CD4-positive, alpha-beta T cell treated with Interleukin-6 for 4 hours (primary cell): ENCODE measurements at places on chromosomes 5 and 9.

GRCh38 chr5:127820910-127821553 lies 117.8 kb downstream of the CCDC192 start:
- no peak for DNase-seq

DNA sequence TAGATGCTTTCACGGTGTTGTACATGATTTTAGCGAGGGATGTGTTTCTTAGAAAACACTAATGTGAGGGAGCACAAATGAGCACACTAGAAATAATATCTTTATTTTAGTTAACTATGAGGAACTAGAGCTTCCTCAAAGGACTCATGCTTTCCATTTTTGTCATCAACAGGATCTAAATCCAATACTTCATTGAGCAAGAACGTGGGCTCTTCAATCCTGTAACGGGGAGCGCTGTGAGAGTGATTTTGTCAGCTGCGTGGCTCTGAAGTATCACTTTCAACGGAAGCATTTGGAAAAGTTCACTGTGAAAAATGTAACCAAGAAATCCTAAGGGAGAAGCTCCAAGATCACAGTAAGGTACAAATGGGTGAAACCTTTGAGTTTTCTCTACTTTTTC lies 93.2 kb downstream of the LIX1 start:
- DNase-seq, result no peak

GRCh38 chr5:135100431-135100830 lies 66.4 kb upstream of the PITX1 start:
- no peak for DNase-seq

DNA sequence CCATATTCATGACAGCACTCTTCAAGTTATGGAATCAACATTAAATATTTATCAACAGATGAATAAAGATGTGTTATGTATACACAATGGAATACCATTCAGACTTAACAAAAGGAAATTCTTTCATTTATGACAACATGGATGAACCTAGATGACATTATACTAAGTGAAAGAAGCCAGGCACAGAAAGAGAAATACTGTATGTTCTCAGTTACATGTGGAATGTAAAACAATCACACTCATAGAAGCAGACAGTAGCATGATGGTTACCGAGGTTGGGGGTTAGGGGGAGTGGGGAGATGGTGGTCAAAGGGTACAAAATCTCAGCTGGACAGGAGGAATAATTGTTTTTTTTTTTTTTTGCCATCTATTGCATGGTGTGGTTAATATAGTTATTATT lies 431.9 kb downstream of the DMAC1 start:
- DNase-seq, result no peak

DNA sequence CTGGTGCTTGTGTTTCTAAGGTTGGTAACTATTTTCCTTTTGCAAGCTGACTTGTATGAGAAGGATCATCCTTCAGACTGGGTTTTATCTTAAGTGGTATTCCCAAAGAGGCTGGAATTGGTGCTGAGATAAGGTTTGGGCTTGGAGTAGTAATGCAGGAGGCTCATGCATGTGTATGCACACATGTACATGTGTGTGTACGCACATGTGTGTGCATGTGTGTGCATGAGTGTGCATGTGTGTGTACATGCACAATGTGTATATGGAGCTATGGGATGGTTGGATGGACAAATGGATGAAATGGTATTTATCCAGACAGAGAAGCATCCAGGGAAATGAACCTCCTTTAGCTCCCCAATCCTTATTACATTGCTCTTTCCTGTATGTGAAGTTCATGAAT lies 142.6 kb downstream of the CARTPT start:
- no peak for DNase-seq

DNA sequence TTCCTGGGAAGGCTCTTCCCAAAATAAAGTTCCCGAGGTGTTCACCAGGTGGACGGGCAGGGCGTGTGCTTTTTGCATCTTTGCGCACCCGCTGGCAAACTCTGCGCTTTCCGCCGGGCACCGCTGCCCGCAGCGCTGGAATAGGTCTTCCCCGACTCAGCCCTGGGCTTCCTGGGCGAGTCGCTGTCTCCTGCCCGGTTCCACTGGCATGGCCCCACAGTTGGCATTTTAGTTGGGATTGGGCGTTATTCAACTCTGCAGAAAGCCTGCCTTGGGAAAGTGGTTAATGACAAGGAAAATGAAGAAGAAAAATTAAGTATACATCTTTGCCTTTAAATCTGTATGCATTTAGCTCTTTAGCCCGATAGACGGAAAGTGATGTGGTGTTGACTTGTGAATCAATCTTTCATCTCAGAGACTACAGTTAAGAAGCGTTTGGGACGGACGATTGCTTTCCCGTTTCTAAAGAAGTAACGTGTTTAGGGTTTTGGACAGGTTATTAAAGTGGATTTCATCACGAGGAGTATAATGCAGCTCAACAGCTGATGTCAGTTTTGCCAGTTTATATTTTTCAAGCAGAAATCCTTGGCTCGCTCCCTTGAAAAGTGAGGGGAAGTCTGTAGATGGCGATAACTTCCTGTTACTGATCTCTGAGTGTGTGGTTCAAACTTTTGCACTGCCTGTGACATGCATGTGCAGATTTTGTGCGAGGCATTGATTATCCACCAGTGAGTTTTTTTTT lies 946 bp downstream of the ADCY2 start:
- DNase-seq, result no peak

GRCh38 chr5:170312666-170313065 lies 15.1 kb upstream of the LCP2 start:
- peak; percentile 78 for DNase-seq

GRCh38 chr5:112795944-112796678 lies 58.4 kb downstream of the APC start:
- DNase-seq, result no peak

GRCh38 chr5:78632467-78632866 lies 16.1 kb downstream of the LHFPL2 start:
- no peak for DNase-seq

DNA sequence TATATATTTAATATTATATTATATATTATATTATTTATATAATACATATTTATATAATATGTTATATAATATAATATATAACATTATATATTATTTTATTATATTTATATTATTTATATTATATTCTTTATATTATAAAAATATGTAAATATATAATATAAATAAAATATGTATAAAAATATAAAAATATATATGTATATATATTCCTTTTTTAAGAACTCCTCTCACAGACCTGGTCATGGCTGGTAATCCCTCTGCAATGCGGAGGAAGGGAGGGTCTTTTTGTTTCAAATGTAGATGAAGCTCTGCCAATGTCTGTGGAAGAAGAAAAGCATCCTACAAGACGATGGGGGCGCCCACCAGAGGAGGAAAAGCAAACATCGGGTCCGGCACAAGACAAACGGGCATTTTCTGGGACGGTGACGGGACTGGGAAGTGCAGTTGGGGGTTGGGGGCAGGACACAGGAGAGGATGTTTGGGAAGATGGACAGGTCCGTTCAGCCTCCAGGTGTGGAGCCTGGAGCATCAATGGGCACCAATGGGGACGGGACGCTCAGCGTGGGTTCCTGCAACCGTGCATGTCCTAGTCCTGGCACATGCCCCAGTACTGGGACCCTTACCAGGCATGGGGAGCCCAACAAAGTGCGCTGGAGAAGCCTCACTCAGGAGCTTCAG lies 194.0 kb downstream of the IRX1 start:
- DNase-seq, result no peak

- no peak for DNase-seq
Measured at GRCh38 chr9:93288341-93288740, 104.4 kb downstream of the WNK2 start.

GRCh38 chr5:179732918-179733771 lies 523 bp downstream of the MAML1 start:
- peak; percentile 51 for DNase-seq

GRCh38 chr5:6601271-6601670 lies 31.6 kb downstream of the NSUN2 start:
- no peak for DNase-seq

GRCh38 chr9:127796225-127796813 lies 6.4 kb upstream of the FPGS start:
- DNase-seq, result no peak

DNA sequence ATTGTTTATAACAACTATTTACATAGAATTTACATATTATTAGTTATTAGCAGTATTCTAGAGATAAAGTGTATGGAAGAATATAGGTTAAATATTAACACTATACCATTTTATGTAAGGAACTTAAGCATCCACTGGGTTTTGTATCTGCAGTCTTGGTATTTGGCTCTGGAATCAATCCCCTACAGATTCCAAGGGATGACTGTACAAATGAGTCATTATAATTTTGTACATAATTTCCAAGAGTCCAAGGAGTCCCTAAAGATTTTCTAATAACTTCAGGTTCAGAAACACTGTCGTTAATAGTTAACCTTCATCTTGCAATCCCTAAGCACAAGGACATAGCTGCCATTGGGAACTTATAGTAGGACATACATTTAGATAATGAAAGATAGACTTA lies 254.8 kb upstream of the PDE4D start:
- no peak for DNase-seq

- no peak for DNase-seq
Measured at GRCh38 chr9:135887021-135887507, 20.3 kb downstream of the CAMSAP1 start.

DNA sequence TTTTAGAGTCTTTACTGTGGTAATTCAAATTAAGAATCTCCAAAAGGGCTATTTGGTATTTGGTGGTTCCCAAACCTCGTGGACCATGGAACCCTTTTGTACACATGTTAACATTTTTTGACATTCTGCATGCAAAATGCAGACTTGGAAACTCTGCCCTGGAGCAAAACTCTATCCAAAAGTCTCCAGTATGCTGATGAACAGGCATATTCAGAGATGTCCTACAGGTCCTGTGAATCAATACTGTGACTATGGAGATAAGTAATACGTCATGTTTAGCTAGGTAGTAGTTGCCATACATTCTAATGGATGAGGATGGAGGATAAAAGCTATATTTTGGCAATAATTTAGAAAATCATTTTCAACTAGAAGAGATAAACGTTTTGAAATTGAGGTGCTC lies 218.1 kb downstream of the SMARCA2 start:
- DNase-seq, result no peak

DNA sequence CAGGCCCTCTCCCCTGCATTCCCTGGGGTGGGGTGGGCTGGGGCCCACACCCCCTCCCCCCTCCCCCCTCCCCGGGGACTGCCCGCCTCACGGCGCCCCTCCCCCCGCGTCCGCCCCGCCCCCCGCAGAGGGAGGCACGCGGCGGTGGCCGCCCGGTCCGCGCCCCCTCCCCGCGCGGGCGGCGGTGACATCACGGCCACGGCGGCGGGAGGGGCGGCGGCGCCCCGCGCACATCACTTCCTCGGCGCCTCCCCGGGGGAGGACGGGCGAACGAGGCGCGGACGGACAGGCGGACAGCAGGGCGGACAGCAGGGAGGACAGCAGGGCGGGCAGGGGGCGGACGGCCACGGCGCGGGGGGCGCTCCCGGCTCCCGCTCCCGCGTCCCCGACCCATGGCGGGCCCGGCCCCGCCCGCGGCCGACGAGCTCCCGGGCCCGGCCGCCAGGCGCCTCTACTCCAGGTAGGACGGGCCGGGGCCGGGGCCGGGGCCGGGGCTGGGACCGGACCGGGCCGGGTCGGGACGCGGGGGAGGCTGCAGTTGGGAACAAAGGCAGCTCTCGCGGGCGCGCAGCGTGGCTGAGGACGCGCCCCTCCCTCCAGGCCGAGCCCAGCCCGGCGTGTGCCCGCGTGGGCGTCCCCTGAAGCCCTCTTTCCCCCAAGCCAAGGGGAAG lies at the start of gene GPSM1:
Gene GPSM1 (plus strand): TSS at position 236 of the 671 bp plus-strand sequence. CDS start 157 bp downstream, at position 393.
- DNase-seq, result peak; percentile 65

- no peak for DNase-seq
Measured at GRCh38 chr5:57398413-57399093, 84.1 kb downstream of the ACTBL2 start.

DNA sequence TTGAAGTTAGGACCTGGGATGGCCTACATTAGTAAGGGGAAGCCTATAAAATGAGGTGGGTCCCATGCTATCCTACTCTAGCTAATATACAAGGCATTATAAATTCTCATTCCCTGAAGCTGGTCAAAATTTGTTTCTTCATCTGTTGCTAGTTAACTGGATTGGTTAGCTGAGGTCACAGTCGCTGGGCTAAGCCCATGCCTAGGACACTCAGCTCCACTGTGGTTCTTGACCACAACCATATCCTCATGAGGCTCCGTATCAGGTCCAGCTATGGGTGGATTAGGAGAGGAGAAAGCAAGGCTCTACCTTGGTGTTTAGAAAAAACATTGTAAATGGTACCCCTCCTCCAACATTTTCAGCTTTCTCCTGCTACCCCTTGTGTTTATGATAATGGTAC lies 52.8 kb upstream of the RAI14 start:
- no peak for DNase-seq

DNA sequence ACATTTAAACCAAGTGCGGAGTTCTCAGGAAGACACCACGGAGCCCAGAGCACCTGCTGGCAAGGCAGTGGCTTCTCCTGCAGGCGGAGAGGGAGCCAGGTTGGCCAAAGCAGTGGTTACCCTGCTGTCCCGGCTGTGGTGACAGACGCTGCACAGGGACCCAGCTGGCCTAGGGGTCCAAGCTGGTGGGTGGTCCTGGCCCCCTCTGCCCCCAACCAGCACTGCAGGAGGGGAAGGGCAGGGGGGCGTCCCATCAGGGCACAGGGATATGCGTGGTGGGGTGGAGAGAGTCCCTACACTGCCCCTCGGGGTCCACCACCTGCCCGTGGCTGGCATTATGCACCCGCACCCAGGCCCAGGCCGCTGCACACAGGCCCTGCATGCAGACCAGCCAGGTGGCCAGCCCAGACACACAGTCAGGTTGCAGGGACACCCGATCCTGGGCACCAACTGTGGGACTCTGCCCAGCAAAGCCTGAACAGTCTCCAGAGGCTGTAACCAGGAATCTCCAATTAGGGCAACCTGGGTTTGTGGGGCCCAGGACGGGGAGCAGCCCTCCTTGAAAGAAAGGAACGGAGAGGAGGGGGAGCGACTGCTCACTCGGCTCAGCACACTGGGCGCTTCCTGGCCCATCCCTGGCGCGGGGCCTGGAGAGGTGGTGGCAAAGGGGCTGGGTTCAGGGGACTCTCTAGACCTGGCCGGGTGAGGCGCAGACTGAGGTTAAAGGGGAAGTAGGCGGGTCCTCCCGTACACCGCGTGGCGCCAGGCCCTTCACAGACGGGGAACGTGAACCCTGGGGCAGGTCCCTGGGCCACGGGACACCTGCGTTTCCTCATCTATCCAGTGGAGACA lies 46.3 kb downstream of the NACC2 start:
- no peak for DNase-seq

DNA sequence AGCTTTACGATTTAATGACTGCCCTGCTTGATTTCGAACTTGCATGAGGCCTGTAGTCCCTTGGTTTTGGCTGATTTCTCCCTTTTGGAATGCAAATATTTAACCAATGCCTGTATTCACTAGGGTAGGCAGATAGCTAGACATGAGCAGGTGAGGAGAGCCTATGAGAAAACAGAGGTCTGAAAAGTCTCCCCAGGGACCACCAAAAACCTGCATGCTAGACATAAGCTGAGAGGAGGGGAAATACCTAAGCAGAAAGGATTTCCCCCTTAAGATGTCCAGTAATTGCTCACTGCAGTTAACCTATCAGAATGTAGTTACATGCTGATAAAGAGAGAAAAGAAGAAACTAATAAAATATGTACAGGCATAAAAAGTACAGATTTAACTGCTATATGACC lies 667.4 kb upstream of the SEMA6A start:
- DNase-seq, result no peak

GRCh38 chr5:117652036-117652957 lies 1077.7 kb upstream of the SEMA6A start:
- DNase-seq, result no peak

- DNase-seq, result no peak
Measured at GRCh38 chr5:169467041-169467771, 116.4 kb upstream of the SPDL1 start.
